ENCODE measurements at places on chromosomes 16 and 17.

DNA sequence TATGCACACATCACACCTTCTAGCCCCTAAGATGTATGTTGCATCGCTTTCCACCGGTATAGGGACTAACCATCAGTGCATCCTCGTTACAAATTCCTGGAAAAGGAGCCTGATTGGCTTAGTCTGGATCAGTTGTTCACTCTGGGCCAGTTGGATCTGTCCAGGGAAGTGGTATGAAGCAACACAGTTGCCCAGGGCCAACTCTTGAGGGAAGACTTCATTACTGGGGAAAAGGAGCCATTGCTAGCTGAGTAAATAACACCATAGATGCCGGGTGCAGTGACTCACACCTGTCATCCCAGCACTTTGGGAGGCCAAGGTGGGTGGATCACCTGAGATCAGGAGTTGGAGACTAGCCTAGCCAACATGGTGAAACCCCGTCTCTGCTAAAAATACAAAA is 275.2 kb upstream of the RBFOX1 start:
- H3K27me3 ChIP-seq = no peaks in the 10 kb centered on the region
- no peaks in the 10 kb centered on the region for H3K36me3 ChIP-seq
- H3K4me1 ChIP-seq = no peaks in the 10 kb centered on the region
- no peak overlapping the region for H3K4me3 ChIP-seq
- no peak overlapping the region for H3K27ac ChIP-seq

- H3K27ac ChIP-seq = no peak overlapping the region
- no peaks in the 10 kb centered on the region for H3K36me3 ChIP-seq
- no peaks in the 10 kb centered on the region for H3K4me1 ChIP-seq
- no peak overlapping the region for H3K4me3 ChIP-seq
These were observed 89.7 kb downstream of the NPIPB11 start for GRCh38 chr16:29316761-29317183.

- H3K27ac ChIP-seq = no peak overlapping the region
- no peak for DNase-seq
- no peaks in the 10 kb centered on the region for H3K27me3 ChIP-seq
- peaks cover 19% of the 10 kb centered on the region for H3K4me1 ChIP-seq
- H3K4me3 ChIP-seq = no peak overlapping the region
- no peaks in the 10 kb centered on the region for H3K36me3 ChIP-seq
These were observed 11.9 kb downstream of the ITGAM start for GRCh38 chr16:31271621-31272190.

DNA sequence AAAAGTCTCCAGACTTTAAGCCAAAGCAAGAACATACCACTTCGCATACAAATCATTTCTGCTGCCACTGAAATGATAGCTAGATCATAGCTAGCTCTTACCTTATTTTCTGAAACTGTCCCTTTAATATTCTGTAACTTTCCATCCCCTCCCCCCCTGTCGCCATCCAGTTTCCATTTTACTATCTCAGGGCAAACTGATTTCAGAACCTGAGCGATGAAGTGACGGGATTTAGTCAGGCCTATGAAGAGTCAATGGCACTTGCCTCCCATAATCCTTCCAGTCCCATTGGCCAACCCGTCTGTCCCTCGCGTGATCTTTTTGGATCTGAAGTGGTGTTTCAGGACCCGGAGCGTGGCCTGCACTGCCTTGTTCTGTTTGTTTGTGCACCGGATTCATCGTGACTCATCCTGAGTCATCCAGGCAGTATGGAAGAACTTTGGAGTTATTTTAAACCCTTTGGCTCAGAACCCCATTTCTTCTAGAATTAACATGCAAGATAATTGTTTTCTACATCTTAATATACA is 199.8 kb upstream of the CHMP6 start:
- H3K36me3 ChIP-seq = no peaks in the 10 kb centered on the region
- DNase-seq = no peak
- peaks cover 11% of the 10 kb centered on the region for H3K4me1 ChIP-seq
- H3K27ac ChIP-seq = peak overlapping the region; percentile 84
- H3K4me3 ChIP-seq = no peak overlapping the region

GRCh38 chr17:77670173-77670572 is 288.3 kb upstream of the TNRC6C start:
- no peak overlapping the region for H3K27ac ChIP-seq
- no peaks in the 10 kb centered on the region for H3K36me3 ChIP-seq
- no peaks in the 10 kb centered on the region for H3K4me1 ChIP-seq
- H3K4me3 ChIP-seq = no peak overlapping the region
- no peak for DNase-seq

DNA sequence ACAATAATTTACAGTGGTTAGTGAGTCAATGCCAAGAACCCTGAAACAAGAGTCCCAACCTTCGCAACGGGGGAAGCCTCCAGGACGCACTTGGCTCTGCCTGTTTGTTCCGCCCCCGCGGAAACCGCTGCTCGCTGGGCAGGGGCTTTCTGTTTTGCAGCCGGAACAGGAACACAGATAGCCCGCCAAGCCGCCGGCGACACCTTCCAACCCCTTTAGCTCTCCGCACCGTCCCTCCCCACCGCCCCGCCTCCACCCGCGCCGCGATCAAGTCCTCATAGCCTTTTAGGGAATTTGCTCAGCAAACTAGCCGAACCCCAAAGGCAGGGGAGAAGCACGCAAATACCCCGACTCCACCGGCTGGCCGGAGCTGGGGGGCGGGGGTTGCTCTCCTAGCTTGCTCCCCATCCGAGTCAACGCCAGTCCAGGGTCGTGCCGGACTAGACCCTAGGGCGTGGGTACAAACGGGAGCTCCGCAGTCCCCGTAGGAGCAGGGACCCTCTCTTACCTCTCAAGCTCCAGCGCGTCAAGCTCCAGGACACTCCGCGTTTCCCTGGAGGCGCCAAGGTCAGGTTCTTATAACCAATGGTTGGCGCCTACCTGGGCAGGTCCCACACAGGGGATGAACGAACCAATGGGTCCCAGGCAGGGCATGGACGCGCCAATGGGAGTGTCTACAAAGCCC is at the start of gene SLFN13:
SLFN13 (minus strand) TSS at position 553 of the 685 bp plus-strand sequence. CDS start 3,086 bp downstream, outside the sequence.
- no peaks in the 10 kb centered on the region for H3K27me3 ChIP-seq
- H3K4me1 ChIP-seq = peaks cover 5% of the 10 kb centered on the region
- H3K4me3 ChIP-seq = peak within 1 kb of the TSS; percentile 51
- H3K36me3 ChIP-seq = no peaks in the 10 kb centered on the region

DNA sequence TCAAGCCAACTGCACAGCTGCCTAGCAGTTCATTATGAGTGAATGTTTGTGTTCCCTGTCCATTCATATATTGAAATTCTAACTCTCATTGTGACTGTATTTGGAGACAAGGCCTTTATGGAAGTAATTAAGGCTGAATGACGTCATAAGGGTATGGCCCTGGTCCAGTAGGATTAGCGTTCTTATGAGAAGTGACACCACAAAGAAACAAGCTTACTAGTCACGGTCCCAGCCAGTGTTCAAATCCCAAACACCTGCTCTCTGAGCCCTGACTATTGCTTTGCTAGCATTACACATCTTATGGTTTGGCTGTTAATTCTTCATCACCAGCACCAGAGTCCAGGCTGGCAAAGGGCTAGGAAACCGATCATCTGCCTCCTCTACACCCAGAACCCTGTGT is 2.2 kb downstream of the ZNF668 start:
- no peak for DNase-seq
- peak overlapping the region; percentile 96 for H3K27ac ChIP-seq
- H3K4me3 ChIP-seq = no peak overlapping the region
- H3K36me3 ChIP-seq = peaks cover 6% of the 10 kb centered on the region
- H3K4me1 ChIP-seq = peaks cover 23% of the 10 kb centered on the region

DNA sequence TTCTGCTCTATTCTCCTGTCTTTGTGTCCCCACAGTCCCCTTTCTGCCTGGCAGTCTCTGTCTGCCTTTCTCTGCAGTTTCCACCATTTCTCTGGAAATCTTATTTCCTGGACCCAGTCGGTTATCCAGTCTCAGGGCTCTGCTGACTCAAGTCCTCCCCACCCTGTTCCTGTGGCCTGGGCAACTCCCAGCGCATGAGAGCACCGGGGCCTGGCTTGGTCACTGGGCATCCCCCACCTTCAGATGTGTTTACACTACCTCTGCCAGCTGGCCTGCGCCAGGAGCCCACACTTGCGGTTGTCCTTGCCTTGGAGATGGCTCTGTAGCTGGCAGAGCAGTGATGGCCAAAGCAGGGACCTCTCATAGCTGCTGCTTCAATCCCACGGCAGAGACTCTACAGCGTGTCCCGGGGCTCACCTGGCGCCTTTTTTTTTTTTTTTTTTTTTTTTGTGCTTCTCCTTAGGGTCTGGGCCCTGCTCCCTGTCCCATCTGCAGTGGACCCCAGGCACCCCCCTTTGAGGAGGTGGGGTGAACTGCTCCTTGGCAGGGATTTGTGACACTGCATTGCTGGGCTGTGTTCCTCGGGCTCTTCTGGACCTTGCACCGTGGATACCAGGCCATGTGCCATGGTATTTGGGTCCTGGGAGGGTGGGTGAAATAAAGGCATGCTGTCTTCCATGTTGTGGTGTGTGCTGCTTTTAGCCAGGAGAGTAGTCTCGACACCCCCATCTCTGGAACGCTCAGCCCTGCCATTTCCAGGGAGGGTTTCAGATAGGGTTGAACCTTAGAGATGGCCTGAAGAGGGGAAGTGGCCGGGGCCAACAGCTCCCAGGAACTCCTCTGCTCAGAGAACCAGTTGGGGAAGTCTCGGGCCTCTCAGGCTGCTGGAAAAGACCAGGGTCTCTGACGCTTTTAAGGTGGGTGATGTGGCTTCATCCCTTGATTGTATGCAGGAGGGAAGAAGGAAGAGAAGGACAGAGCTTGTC is 17.5 kb downstream of the GUCY2D start:
- H3K4me1 ChIP-seq = peaks cover 44% of the 10 kb centered on the region
- H3K27ac ChIP-seq = peak overlapping the region; percentile 89
- H3K36me3 ChIP-seq = no peaks in the 10 kb centered on the region
- DNase-seq = no peak

DNA sequence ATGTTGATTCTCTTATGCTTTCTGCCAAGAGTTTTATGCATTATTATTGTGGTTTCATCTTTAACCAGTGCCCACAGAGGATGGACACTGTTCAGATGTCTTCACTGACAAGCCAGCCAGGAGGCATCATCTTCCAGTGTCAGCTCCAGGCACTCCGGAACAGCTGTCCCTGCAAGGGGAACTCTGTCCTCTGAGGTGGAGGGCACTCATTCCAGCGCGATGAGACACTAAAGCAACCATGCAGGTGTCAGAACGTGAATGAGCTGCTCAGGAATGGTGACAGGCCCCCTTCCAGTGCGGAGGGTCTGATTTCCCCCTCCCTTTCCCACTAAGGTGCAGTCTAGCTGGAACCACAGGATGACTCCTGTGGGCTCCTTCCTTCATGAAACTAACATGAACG is 117.5 kb downstream of the NOG start:
- no peaks in the 10 kb centered on the region for H3K36me3 ChIP-seq
- no peak overlapping the region for H3K27ac ChIP-seq
- no peak for DNase-seq
- no peak overlapping the region for H3K4me3 ChIP-seq
- H3K4me1 ChIP-seq = no peaks in the 10 kb centered on the region

GRCh38 chr17:50432125-50432762 is 6.2 kb downstream of the ACSF2 start:
- no peak overlapping the region for H3K4me3 ChIP-seq
- no peak overlapping the region for H3K27ac ChIP-seq
- H3K36me3 ChIP-seq = no peaks in the 10 kb centered on the region
- no peak for DNase-seq
- H3K27me3 ChIP-seq = no peaks in the 10 kb centered on the region

GRCh38 chr17:4204710-4205173 is 59.0 kb downstream of the ANKFY1 start:
- H3K4me3 ChIP-seq = no peak overlapping the region
- H3K27ac ChIP-seq = peak overlapping the region; percentile 26
- no peaks in the 10 kb centered on the region for H3K27me3 ChIP-seq
- peaks cover 9% of the 10 kb centered on the region for H3K36me3 ChIP-seq
- DNase-seq = no peak
- peaks cover 18% of the 10 kb centered on the region for H3K4me1 ChIP-seq

DNA sequence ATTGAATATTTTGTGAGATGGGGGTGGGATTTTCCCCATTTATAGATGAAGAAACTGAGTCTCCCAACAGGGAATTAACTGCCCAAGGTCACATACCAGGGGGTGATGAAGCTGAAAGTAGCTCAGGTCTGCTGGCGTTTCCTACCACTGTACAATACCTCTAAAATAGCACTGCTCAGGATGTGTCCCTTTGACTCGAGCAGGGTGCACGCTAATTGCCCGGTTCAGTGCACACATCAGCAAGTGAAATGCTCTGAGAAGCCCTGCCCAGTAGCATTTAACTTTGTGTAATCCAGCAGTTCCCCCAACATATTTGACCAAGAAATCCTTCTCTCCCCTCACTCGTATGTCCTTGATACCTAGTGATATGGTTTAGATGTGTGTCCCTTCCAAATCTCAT is 50.1 kb upstream of the DDX52 start:
- H3K27me3 ChIP-seq = no peaks in the 10 kb centered on the region
- H3K4me1 ChIP-seq = no peaks in the 10 kb centered on the region
- H3K4me3 ChIP-seq = no peak overlapping the region

- H3K4me3 ChIP-seq = no peak overlapping the region
- peak overlapping the region; percentile 73 for H3K27ac ChIP-seq
- no peak for DNase-seq
- peaks cover 12% of the 10 kb centered on the region for H3K27me3 ChIP-seq
These were observed 7.3 kb downstream of the PNMT start for GRCh38 chr17:39675390-39676082.

GRCh38 chr16:51024703-51025102 is 126.4 kb downstream of the SALL1 start:
- H3K27me3 ChIP-seq = no peaks in the 10 kb centered on the region
- H3K27ac ChIP-seq = no peak overlapping the region
- no peaks in the 10 kb centered on the region for H3K4me1 ChIP-seq
- H3K4me3 ChIP-seq = no peak overlapping the region

GRCh38 chr17:34312080-34312479 is 7.2 kb upstream of the CCL8 start:
- no peak overlapping the region for H3K4me3 ChIP-seq
- H3K4me1 ChIP-seq = peaks cover 4% of the 10 kb centered on the region
- no peaks in the 10 kb centered on the region for H3K36me3 ChIP-seq
- H3K27me3 ChIP-seq = peaks cover 5% of the 10 kb centered on the region
- DNase-seq = no peak

GRCh38 chr16:74667255-74667700 is 601 bp upstream of the RFWD3 start:
- DNase-seq = no peak
- H3K36me3 ChIP-seq = peaks cover 43% of the 10 kb centered on the region
- peak overlapping the region; percentile 93 for H3K4me3 ChIP-seq
- H3K4me1 ChIP-seq = peaks cover 16% of the 10 kb centered on the region

DNA sequence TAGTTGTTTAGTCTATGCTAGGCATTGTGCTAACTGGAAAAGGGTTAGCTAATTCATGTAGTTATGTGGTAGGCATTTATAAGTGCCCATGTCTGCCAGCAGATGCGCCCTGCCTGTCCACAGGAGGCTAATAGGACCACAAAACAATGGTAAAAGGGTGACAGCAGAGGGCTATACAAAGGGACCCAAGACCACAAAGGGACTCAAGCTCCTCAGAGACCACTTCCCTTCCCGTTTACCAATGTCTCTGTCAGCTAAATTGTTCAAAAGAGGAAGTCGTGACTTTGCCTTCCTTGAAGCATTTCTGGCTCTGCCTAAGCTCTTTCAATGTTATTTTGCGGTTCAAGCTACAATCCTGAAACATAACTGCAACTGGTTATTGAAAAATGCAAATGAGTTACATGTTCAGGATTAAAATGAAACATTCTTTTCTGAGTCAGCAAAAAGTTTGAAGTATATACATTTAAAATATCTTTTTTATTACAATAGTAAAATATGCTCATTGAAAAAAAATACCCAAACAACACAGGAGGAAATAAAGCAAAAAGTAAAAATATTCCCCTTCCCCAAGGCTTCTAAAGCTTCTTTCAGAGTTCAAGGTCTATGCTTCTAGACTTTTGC is 149.2 kb downstream of the MAF start:
- DNase-seq = no peak
- H3K4me1 ChIP-seq = no peaks in the 10 kb centered on the region
- H3K27ac ChIP-seq = no peak overlapping the region
- no peaks in the 10 kb centered on the region for H3K36me3 ChIP-seq
- no peak overlapping the region for H3K4me3 ChIP-seq
- H3K27me3 ChIP-seq = no peaks in the 10 kb centered on the region
